Tibial nerve (tissue), 4 donors: ENCODE measurements at places on chromosomes 5 and 9.

DNA sequence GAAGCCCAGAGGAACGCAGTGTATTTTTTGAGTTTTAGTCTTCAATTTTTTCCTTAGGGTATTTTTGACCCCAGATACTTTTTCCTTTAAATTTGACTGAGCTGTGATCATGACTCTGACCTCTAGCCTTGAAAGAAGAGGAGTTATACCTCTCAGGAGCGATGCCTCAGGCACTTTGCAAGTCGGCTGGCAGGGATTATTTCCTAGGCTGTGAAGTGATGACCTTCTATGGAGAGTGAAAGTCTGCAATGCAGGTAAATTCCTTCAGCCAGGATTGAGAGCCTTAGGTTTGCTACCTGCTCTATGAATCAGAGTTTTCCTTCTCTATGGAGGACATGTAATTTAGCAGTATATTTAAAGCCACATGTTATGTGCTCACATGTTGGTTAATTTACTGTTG lies 10.8 kb upstream of the NUDT12 start:
- DNase-seq, result no peak

GRCh38 chr5:74866596-74867162 lies 492 bp upstream of the FAM169A start:
- no peak for DNase-seq

DNA sequence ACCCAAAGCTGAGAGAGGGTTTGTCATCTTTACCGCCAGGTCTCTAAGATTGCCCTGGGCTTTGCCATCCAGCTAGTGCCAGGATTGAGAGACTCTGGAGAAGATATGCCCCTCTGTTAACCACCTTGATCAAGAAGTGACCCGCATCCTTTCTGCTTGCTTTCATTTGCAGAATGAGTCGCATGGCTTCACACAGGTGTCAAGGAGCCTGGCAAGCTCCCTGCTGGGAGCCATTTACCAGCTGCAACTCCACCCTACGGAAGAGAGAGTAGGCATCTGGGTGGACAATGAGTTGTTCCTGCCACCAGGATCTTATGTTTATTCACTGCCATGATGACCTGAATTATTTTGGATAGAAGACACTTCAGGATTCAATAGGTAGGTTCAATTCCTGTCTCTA lies 43.0 kb downstream of the HSD17B3 start:
- DNase-seq, result no peak

DNA sequence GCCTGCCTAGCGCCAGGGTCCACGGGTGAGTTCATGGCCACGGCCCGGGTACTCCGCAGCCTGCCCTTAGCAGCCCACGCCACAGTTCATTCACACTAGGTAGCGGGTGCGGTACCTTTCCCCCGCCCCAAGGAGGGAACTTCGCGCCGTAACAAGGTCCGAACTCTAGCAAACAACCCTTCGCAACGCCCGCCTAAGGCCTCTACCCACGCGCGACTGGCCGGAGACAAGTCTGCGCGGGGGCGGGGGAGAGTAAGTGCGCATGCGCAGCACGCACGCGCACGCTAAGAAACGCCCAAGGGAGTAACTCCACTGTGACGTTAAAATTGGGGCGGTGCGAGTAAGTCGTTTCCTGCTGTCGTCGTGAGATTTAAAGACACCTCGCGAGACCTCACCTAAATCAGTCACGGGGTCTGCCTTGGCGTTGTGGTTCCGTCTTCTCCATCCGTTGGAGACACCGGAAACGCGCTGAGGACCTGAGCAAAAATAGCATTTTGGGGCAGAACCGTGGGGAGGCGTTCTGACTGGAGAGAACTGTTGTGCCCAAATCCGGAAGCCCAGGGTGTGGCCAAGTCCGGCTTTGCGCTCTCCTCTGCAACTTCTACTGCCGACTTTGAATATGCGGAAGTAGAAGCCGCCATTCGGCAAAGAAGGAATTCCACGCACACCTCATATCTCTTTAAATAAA lies at the start of gene RAPGEF6:
Gene RAPGEF6, minus strand, starts transcription at position 234 of the 688 bp plus-strand sequence. Its CDS starts 199 bp downstream, at position 35.
- peak; percentile 96 for DNase-seq

DNA sequence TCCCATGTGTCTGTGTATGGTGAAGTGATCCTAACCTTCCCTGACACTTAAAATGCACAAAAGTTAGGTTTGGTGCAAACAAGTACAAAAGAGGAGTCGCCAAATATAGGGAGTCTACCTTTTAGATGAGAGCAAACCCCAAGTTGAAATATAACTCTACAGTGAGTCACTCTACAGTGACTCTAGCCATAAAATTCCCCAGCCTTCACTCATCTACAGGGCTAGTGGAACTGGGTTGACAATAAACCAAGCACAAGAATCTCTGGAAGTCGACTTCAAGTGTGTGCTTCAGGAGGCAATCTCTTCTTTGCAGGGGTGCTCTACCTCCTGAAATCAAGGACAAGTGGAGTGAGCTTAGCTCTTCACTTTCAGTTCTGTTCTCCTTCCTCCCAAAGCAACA lies 3.3 kb downstream of the SHISAL2B start:
- no peak for DNase-seq

DNA sequence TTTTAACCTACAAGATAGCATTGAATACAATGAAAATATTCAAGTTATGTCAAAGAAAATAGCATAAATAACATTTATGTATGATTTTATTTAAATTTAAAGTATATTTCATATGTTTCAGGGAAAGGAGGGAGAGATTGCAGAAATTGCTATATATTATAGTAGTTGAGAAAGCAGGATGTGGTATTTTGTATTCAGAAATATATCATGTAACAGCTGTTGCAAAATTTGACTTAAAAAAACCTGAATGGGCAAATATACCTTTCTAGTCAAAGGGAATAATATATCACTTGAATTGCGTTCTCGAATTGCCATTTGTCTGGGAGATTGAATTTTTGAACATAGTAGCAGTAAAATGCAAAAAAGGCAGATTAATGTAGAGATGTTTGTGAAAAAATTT lies 80.6 kb downstream of the PAM start:
- no peak for DNase-seq

GRCh38 chr5:144088206-144089064 lies 82.0 kb downstream of the YIPF5 start:
- DNase-seq, result no peak

GRCh38 chr9:107176436-107177151 lies 106.5 kb upstream of the RAD23B start:
- no peak for DNase-seq

GRCh38 chr5:18375641-18376040 lies 741.4 kb downstream of the TAF11L14 start:
- DNase-seq, result no peak

DNA sequence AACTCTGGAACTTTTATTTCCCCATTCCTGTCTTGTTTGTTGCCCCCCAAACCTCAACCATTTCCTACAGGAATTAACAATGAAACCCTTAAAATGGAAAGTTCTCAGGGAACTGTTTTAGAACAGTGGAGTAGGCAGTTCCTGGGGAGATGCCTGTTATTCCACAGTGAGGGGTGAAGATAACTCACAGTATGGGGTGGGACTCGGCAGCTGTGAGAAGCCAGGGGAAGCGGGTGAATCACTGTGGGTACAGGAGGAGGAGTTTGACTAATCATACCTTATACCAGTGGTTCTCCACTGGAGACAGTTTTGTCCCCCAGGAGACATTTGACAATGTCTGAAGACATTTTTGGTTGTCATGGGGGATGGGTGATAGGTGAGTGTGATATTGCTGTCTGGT lies 36.9 kb upstream of the GLRA1 start:
- no peak for DNase-seq

DNA sequence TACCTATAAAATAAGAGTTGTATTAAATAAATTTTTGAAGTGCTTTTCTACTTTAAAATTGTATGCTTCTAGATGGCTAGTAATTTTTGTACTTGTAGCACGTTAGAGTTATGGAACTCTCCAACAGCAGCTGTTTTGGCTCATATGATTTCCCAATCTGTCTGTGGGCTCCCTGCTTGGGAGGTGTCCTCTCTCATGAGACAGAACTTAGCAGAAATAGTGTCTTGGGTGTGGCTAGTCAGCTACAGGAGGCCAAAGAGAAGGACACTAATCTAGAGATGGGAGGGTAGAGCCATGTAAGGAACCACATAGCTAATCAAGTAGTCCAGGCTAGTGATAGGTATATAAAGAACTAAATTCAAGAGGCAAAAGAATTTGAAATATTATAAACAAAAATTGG lies 78.4 kb upstream of the DAB2 start:
- DNase-seq, result peak; percentile 33

DNA sequence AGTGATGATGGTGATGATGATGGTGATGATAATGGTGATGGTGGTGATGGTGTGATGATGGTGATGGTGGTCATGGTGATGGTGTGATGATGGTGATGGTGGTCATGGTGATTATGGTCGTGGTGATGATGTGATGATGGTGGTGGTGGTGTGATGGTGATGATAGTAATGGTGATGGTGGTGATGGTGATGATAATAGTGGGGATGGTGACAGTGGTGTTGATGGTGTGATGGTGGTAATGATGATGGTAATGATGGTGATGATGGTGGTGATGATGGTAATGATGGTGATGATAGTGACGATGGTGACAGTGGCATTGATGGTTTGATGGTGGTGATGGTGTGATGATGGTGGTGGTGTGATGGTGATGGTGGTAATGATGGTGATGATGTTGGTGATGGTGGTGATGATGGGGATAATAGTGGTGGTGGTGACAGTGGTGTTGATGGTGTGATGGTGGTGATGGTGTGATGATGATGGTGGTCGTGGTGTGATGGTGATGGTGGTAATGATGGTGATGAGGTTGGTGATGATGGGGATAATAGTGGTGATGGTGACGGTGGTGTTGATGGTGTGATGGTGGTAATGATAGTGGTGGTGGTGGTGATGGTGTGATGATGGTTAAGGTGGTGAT lies 6.5 kb downstream of the STKLD1 start:
- DNase-seq, result no peak

DNA sequence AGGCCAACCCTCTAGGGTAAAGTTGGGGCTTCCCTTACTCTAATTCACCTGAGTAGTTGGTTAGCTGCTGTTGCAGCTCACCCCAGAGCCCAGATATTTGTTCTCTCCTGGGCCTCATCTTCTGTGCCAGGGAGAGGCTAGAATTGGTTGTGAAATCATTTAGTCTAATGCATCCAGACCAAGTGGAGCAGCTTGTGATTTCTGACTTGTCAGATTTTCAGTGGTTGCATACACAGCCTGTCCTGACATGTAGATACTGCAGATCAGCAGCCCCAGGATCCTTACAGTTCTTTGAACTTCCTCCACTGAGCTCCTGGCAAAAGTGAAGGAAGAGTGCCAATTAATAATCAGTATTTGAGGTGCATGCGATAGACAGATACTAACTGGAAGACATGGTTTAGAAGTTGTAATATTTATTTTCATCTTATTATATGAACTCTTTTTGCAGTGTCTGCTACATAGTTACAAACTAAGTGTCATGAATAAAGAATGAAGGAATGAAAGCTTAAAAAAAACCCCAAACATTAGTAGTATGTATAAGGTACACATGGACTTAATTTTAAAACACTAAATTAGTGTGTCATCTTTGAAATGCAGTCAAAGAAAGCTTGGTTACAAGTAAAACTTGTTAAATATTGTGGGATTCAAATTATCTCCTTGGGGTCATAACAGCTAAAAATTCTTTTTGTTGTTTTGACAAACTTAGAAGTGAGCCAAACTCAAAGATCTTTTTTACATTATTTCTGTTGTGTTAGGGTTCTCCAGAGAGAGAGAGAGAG lies 128.5 kb downstream of the VPS13A start:
- no peak for DNase-seq

GRCh38 chr9:132075853-132076252 lies 3.8 kb downstream of the MED27 start:
- no peak for DNase-seq

DNA sequence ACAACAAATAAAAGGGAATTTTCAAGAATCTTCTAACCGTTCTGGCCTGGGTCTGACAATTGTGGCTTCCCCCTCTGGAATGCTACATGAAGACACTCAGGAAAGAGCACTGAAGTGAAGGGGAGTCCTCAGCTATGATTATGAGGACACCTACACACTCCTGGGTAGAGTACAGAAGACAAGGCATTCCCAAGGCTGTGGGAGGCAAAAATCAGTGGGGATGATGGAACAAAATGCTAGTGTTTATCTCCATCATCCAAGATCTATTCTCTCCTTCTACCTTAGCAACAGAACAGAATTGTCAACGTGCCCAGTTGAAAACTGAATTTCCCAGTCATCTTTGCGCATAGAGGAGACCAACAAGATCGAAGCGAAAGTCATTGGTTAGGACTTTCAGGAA lies 130.1 kb upstream of the LARP1 start:
- no peak for DNase-seq

DNA sequence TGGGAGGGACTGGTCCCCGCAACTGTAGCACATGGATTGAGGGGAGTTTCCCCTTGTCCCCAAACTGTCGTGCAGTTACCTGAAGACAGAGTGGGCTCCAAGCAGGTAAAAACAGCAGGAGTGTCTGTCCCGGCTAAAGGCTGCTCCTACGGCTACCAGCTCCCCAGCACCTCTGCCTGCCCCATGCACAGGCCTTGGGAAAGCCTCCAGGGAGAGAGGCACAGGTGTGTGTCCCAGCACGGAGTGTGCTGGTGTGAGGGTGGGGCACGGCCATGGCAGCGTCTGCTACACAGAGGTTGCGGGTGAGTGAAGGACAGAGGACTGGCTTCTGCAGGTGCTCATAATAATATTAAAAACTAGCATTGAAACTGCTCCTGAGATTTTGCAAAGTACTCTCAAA lies 30.4 kb downstream of the STC2 start:
- DNase-seq, result no peak

GRCh38 chr9:121650217-121651007 lies 1.0 kb upstream of the DAB2IP start:
- no peak for DNase-seq

DNA sequence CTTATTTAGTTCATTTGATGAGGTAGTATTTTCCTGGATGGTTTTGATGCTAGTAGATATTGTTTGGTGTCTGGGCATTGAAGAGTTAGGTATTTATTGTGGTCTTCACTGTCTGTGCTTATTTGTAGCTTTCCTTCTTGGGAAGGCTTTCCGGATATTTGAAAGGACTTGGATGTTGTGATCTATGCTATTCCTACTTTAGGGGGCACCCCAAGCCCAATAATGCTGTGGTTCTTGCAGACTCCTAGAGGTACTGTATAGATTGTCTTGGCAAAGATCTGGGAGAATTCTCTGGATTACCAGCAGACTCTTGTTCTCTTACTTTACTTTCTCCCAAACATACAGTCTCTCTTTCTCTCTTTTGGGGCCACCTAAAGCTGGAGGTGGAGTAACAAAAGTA lies 315.7 kb downstream of the MAT2B start:
- DNase-seq, result no peak

DNA sequence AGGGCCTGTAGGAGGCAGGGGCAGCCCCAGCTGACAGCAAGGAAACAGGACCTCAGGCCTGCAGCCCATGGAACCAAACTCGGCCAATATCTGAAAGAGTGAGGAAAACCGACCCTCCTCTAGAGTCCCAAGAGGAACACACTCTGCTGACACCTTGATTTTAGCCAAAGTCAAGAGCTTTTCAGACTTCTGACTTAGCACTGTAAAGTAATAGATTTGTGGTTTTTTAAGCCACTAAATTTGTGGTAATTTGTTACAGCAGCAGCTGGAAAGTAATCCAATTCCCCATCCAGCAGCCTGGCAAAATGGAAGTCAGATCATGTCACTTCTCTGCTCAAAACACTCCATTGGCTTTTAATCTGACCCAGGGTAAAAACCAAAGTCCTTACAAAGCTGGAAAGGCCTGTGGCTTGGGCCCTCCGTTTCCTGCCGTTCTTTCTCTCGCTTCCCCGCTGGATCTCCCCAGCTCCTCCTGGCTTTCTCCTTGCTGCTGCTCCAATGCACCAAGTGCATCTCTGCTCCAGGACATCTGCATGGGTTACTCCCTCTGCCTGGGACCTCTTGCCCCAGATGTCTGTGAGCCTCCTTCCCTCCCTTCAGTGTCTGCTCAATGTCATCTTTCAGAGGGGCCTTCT lies 79.0 kb downstream of the C5orf15 start:
- no peak for DNase-seq
